ENCODE measurements at places on chromosomes 3 and 15.

- DNase-seq: peak; percentile 63
Observed at GRCh38 chr3:124885466-124886167, 1.5 kb downstream of the ITGB5 start.

DNA sequence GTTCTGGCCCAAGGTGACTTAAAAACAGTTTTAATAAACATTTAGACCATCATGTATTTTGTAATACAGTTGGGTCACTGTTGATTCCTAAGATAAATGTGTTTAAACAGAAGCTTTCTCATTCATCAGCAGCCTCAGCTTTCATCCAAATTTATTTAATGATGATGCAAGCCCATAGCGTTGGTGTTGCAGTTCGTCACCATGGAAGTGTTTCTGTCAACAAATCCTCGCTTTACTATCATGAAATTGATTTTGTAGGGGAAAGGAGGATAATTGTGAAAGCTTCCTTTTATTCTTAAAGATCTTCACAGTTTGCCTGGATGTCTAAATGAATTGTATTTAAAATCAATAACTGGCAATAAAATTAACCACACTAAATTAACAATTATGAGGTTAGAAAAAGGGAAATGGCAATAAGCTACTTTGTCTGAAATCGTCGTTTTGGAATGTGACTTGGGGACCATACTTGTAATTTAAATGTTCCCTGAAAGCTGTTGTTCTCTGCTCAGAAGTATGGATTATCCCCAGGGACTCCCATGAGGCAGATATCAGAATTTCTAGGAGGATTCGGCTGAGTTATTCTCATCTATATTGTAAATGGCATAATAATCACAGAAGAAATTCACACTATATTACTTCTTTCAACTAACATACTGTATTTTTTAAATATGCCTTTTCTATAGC lies 29.0 kb downstream of the CMSS1 start:
- DNase-seq: peak; percentile 72

- peak; percentile 27 for DNase-seq
Observed at GRCh38 chr3:170301405-170301804, 56.1 kb upstream of the SKIL start.

GRCh38 chr3:123421353-123422174 lies 27.3 kb downstream of the ADCY5 start:
- peak; percentile 24 for DNase-seq

DNA sequence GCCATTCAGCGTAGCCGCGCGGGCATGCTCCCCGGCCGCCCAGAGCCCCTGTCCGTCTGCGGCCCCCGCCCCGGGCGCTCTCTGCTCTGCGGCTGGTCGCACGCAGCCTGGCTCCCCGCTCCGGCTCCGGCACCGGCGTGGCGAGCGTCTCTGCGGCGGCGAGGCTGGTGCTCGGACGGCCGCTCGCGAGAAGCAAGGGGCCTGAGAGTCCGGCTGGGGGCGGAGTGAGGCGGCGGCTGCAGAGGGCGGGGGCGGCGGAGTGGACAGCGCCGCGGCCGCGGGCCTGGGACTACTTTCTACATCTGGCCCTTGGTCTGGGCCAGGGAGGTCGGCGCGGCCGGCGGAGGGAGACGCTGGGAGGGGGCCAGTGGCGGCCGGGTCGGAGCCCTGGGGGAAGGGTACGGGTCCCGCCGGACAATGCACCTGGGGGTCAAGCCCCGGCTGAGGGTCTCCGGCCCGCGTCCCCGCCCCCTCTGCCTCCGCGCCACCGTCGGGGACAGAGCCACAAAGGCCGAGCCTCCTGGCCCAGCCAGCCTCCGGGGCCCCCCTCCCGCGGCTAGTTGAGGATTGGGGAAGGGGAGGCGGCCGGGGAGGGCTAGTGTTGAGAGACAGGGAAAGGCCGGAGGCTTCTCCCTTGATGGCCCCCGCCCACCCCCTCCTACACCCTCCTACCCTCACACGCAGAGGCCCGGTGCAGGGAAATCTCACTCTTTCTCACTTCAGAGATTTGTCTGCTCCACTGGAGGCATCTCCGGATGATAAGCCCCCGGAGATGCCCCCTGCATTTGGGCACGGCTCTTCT lies at the start of gene PRTG:
PRTG (minus strand) TSS at position 226 of the 802 bp plus-strand sequence; CDS start at position 5, 221 bp downstream.
- peak; percentile 20 for DNase-seq

- no peak for DNase-seq
Observed at GRCh38 chr3:123453675-123454074, 4.8 kb upstream of the ADCY5 start.

DNA sequence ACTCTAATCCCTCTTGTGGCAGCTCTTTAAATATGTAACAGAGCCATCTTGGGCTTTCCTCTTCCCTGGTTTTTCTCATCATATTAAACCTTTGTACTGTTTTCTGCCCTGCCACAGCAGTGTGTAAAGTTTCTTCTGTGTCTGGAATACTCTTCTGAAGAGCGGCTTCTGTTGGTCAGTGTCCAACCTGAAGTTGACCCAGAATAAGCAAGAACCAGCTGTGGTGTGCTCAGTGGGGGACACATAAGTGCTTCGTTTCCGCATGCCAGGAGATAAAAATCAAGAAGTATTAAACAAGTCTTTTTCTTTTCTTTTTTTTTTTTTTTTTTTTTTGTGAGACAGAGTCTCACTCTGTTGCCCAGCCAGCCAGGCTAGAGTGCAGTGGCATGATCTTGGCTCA lies 173.2 kb upstream of the CHRM5 start:
- DNase-seq: no peak

- DNase-seq: no peak
Observed at GRCh38 chr3:18868911-18869689, 279.2 kb upstream of the KCNH8 start.

GRCh38 chr15:63363292-63363691 lies 18.4 kb downstream of the CA12 start:
- DNase-seq: no peak

- peak; percentile 54 for DNase-seq
Observed at GRCh38 chr3:135007607-135008006, 212.5 kb downstream of the EPHB1 start.

- no peak for DNase-seq
Observed at GRCh38 chr15:23416349-23417276, 30.4 kb downstream of the GOLGA6L2 start.

GRCh38 chr15:65286069-65286703 lies 497 bp downstream of the PARP16 start:
- DNase-seq: no peak

GRCh38 chr3:157354722-157355121 lies 81.9 kb upstream of the PTX3 start:
- DNase-seq: no peak
